ENCODE measurements at places on chromosomes 4 and X. TPM values are rescaled to one million over a fixed set of nuclear protein-coding genes. Genes with fewer than 3 reads are reported as not detected.

Gene DSPP
- total RNA-seq: not detected

Gene ZFP92
- total RNA-seq: 1.4 TPM

Gene C1QTNF7
- total RNA-seq: 4.4 TPM

Gene MAGEB2
- total RNA-seq: not detected

Gene PTPN13
- total RNA-seq: 42.9 TPM

Gene NHS
- total RNA-seq: 6.0 TPM

Gene ARHGAP36
- not detected for total RNA-seq

Measured in mesothelial cell of epicardium (in vitro differentiated cells).